ENCODE measurements at places on chromosomes 3 and 15. TPM values are rescaled to one million over a fixed set of nuclear protein-coding genes. Genes with fewer than 3 reads are reported as not detected.

TAGLN3 gene
- total RNA-seq = 0.37 TPM

THUMPD3 gene
- 49.0 TPM for total RNA-seq

- DNase-seq = no peak
These were observed 377.2 kb upstream of the CFAP20DC start for GRCh38 chr3:59426821-59427565.

PLA2G4D gene
- not detected for total RNA-seq

DNA sequence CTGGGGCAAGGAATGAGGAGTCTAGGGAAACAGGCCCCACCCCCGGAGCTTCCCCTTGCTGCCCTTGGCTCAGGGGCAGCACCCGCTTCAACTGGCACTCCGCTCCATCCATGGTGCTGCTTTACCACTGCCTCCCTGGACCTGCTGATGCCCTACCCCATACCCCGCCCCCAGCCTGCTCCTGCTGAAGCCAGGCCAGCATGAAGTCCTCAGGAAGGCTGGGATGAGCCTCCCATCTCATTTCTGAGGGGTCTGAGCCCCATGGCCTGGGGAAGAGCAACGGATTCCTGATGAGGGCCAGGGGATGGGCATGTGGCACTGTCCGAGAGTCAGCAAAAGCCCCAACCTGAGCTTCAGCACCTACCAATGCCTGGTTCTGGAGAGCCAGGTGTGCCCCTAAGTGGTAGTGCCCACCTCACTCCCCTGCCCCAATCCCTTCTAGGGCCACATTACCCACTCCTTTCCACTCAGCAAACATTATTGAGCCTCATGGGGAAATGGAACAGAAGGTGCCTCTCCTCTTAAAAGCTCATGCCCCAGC lies 21.0 kb downstream of the SEC61A1 start:
- no peak for DNase-seq

NDUFB4 gene
- 476 TPM for total RNA-seq

- peak; percentile 76 for DNase-seq
These were observed 4.9 kb upstream of the IL17RD start for GRCh38 chr3:57169872-57170623.

DNA sequence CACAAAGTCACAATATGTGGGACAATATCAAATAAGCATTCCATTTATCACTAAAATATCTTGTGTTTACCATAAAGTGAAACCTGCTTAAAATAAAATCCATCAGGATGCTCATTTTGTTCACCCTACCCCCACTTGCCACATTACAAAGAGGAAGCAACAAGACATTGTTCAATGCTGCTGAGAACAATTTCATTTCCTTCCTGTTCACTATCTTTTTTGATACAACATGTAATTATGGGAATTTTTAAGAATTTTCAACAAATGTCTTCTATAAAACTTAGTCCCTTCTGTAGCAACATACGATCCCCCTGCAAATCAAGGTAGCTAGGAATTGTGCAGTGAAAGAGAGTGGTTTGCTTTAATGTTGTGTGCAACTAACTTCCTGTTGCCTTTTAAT lies 34.9 kb upstream of the GPR160 start:
- no peak for DNase-seq
